ENCODE measurements at places on chromosomes 5 and 9.
A peak's percentile ranks its signal among the peaks of the same experiment; 100 is the strongest.

GRCh38 chr5:32776200-32776599, 65.1 kb downstream of the NPR3 start:
- no peak for DNase-seq

DNA sequence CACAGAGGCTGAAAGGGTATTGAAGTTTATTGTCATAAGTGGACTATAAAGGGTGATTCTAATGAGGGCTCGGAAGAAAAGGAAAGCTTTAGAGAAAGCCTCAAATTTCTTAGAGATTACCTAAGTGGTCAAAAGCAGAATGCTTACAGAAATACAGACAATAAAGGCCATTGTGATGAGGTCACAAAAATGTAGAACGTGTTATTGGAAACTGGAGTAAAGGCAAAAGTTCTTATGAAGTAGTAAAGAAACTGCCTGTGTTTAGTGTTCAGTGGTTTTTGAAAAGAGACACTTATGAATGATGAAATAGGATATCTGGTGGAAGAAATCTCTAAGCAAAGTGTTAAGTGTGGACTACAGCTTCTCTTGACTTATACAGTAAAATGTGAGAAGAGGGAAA, 726.9 kb downstream of the DNAH5 start:
- DNase-seq = no peak

- no peak for DNase-seq
Measured at GRCh38 chr5:159262472-159262858, 625 bp upstream of the UBLCP1 start.

GRCh38 chr5:72151169-72151568, 43.9 kb downstream of the MAP1B start:
- DNase-seq = peak; percentile 36

Measured in lower leg skin (tissue), 4 donors.